Chondrocyte (in vitro differentiated cells): ENCODE measurements at places on chromosomes 7 and 10.

DNA sequence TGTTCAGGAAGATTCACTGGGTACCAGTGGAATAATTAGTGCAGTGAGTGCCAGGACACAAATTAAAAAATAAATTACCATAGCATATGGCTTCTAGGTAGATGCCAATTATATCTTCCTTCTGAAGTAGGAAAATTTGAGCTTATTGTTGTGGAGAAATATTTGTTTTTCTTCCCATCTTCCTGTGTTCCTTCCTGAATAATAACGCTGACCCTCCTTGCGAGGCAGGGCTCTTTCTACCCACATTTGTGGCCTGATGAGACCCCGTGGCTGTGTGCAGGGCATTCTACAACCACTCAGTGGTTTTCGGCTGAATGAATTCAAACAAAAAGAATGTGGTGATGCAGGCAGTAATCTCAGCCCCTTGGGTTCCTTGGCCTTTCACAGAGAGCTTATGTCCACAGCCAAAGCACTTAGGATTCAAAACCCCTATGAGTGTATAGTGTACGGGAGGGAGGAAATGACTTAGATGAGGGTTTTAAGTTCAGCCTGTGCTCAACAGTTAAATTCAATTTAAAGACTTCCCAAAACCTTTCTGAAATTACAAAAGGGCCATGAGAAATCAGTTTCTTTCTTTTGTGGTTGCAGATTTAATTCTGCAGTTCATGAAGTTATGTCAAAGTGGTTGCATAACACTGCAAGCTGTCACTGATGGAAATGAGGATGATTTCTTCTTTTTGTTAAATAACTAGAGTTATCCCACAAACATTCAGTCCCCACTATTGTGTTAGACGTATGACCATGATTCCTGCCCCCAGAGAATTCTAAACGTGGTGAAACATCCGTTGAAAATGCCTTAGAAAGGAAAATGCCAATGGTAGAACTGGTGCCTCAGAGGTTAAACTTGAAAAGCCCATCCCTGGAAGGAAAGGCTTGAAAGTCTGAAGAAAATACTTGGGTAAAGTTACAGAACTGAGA lies 255.3 kb downstream of the FZD1 start:
- DNase-seq: no peak

DNA sequence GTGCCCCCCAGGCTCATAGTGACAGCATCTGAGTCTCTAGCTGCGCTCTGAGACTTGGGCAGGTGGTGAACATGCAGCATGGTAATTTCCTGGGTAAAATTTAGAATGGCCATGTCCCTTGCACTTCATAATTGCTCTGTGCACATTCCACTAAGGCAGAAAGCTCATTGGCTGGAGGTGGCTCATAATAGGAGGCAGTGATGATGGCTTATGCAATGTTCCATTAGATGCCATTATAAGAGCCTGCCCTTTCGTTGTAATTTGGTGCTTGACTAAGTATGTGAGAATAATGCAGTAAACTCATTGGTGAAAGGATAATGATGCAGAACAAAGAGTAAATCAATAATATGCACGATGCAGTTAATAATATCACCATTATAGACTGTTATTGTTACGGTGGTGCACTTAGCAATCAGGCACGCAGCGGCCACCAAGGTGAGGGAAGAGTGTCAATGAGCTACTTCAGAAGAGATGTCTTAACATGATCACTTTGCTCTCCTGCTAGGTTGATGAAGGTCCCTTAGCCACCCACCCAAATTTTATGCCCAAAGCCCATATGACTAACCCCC lies 545.9 kb downstream of the KCNMA1 start:
- no peak for DNase-seq

GRCh38 chr7:102425639-102426267 lies 7.6 kb upstream of the ORAI2 start:
- DNase-seq: no peak

DNA sequence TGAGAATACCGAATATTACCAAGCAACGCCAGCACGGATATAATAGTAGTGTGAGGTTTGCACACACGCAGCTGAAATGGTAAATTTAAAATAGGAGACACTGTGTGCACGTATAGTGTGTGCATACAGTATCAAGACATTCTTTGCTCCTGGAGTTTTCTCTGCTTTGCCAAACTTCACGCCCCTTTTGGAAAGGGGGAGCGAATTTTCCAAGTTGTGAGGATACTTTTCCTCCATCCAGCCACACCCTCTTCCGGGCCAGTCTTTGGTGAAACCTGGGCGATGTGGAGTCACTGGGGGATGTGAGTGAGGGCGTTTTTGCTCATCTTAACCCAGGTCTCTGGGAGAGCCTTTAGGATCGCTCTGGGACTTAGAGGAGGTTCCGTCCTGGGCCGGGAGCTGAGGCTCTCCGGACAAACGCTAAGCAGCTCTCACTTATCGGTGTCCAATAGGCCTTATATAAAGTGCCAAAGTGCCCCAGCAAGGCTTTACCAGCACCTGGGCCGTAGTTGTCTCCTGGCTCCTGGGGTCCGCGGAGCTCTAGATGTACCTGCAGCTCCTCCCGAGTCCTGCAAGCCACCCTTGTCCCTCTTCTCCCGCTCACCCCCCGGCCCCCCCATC lies 160.0 kb upstream of the MKI67 start:
- no peak for DNase-seq

DNA sequence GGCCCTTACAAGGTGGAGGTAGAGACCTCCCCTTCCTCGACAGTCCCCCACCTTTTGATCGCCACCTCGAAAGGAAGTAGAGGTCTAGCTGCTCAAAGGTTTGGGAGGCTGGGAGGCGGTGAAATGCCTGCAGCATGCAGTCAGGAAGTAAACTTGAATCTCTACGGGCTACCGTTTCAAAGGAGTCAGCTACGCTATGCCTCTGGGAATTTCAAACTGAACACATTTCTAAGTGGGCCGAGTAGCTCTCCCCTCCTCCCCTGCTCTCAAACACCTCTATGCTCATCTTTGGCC lies 68.0 kb downstream of the CXCL12 start:
- no peak for DNase-seq

DNA sequence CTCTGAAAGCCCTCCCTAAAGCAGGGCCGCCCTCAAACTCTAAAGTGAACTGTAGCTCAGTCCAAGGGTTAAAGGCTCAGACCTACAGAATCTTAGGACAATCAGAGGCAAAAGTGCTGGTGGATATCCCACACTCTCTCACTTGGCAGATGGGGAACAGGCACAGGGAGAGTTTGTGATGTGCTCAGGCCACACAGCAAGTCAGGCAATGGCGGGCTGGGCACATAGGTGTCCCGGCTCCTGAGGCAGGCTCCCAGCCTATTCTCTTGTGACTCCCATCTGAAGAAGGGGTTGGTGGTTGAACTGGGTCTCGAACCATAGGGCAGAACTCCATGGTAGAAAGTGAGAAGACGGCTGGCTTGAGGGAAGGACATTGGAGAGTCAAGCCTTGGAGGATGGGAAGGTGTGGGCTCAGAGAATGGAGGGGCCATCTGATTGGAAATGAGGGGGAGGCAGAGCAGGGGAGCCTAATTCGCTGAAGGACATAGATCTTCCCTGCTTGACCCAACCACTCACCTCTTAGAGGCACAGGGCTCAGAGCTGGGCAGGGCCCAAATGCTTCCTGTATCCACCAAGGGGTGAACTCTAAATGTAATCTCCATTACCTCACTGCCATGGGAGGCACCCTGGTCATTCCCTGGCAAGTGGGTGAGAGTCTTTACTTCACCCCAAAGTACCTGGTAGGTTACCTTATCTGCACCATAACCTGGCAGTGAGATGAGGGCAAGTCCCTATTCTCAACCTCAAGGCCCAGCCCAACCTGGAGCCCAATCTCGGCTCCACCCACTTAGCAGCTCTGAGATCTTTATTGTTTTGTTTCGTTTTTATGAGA lies 4.9 kb upstream of the ZMIZ1 start:
- DNase-seq: peak; percentile 47

- DNase-seq: no peak
Observed at GRCh38 chr10:124339119-124340032, 79.3 kb downstream of the OAT start.
